ENCODE measurements at places on chromosomes 5 and 9. TPM values are rescaled to one million over a fixed set of nuclear protein-coding genes. Genes with fewer than 3 reads are reported as not detected.

GRCh38 chr9:18437315-18438201 is 36.4 kb upstream of the ADAMTSL1 start:
- H3K27ac ChIP-seq, result peak overlapping the region; percentile 81
- no peaks in the 10 kb centered on the region for H3K27me3 ChIP-seq
- no peaks in the 10 kb centered on the region for H3K36me3 ChIP-seq
- peaks cover 26% of the 10 kb centered on the region for H3K4me1 ChIP-seq
- DNase-seq, result peak; percentile 80
- H3K4me3 ChIP-seq, result no peak overlapping the region

- H3K4me3 ChIP-seq, result no peak overlapping the region
- no peak for DNase-seq
- H3K4me1 ChIP-seq, result no peaks in the 10 kb centered on the region
Observed at GRCh38 chr9:1273859-1274258, 223.7 kb downstream of the DMRT2 start.

PTGES2 gene
- total RNA-seq, result 82.5 TPM

- H3K27ac ChIP-seq, result no peak overlapping the region
- H3K27me3 ChIP-seq, result peaks cover 3% of the 10 kb centered on the region
- no peaks in the 10 kb centered on the region for H3K36me3 ChIP-seq
- no peaks in the 10 kb centered on the region for H3K4me1 ChIP-seq
- no peak for DNase-seq
- no peak overlapping the region for H3K4me3 ChIP-seq
Observed at GRCh38 chr5:136228136-136228757, 35.3 kb upstream of the SMIM32 start.

GRCh38 chr9:122477346-122477745 is 380 bp downstream of the OR1J1 start:
- H3K36me3 ChIP-seq, result no peaks in the 10 kb centered on the region
- no peak overlapping the region for H3K27ac ChIP-seq
- peaks cover 18% of the 10 kb centered on the region for H3K27me3 ChIP-seq

DNA sequence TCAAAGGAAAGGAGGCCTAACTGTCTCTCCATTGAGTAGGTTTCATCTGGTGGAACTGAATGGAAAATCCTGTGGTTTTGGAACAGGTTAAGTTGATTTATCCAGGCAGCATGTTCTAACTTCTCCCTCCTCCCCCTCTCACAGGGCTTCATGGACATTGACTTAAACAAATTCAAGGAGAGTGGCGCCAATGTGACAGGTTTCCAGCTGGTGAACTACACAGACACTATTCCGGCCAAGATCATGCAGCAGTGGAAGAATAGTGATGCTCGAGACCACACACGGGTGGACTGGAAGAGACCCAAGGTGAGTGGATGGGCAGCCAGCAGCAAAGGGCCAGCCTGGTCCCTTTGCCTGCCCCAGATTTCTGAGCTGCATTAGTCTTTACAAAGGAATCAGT is 183.9 kb downstream of the GRIA1 start:
- H3K4me3 ChIP-seq, result no peak overlapping the region
- peaks cover 25% of the 10 kb centered on the region for H3K4me1 ChIP-seq
- no peak overlapping the region for H3K27ac ChIP-seq
- no peaks in the 10 kb centered on the region for H3K27me3 ChIP-seq
- DNase-seq, result no peak

GRCh38 chr9:128246471-128246870 is 29.3 kb downstream of the GOLGA2 start:
- no peaks in the 10 kb centered on the region for H3K27me3 ChIP-seq
- H3K4me1 ChIP-seq, result peaks cover 21% of the 10 kb centered on the region
- no peak overlapping the region for H3K4me3 ChIP-seq
- H3K27ac ChIP-seq, result peak overlapping the region; percentile 61
- no peaks in the 10 kb centered on the region for H3K36me3 ChIP-seq
- DNase-seq, result no peak

TYRP1 gene
- not detected for total RNA-seq

- no peak overlapping the region for H3K4me3 ChIP-seq
- H3K27ac ChIP-seq, result no peak overlapping the region
- DNase-seq, result no peak
- no peaks in the 10 kb centered on the region for H3K36me3 ChIP-seq
- no peaks in the 10 kb centered on the region for H3K27me3 ChIP-seq
- no peaks in the 10 kb centered on the region for H3K4me1 ChIP-seq
Observed at GRCh38 chr5:126274076-126274762, 149.0 kb upstream of the GRAMD2B start.

PLPP7 gene
- total RNA-seq, result 16.8 TPM
